Fibroblast of villous mesenchyme (primary cell): ENCODE measurements at places on chromosomes 6 and 20.
A peak's percentile ranks its signal among the peaks of the same experiment; 100 is the strongest.

DNA sequence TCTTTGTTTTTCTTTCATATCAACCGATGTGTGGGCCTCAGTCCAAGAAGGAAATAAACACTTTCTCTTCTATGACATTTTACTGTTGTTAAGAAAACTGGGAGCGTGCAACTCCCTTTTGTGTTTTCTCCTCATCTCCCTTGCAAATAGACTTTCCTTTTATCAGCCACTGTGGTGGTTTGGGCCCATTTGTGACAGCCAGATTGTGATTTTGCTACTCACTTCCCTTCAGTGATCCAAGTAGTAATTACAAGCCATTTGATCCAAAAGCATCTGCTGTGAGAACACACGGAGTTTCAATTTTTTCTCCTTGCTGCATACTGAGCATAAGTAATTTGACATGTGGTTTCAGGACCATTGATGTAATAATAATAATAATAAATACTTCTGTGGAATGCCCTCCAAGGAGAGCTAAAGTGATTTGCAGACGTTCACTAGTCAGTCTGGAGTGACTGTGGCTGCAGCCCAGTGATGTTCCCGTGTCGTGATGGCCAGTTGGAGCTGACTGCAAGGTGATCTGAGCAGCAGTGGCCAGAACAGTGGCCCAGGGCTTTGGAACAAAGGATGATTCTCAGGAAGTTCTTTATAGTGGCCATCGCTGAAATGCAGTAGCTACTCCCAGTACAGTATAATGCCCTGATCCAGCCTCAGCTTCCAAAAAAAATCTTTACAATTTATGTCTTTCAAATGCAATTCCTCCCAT is 91.9 kb upstream of the CLDN20 start:
- no peak for DNase-seq

GRCh38 chr6:169812257-169812644 is 60.8 kb downstream of the ERMARD start:
- DNase-seq = no peak

DNA sequence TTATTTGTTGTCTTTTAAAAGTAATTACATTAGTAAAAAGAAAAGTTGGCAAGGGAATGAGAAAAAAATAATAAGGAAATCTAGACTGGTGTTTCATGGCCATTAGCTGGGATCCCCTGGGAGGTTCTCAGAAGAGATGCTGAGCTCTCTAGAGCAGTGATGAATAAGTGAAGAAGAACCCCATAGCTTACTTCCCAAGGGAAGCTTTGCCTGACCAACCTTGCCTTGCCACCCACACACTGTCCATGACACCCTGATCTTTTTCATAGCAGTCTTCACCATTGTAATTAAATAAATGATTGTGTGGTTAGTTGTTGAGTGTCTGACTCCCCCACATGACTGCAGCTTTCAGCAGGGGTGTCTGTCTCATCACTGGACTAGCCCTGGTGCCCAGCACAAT is 5.9 kb downstream of the C6orf163 start:
- DNase-seq = no peak

- DNase-seq = peak; percentile 82
Observed at GRCh38 chr6:37141281-37142049, 28.5 kb upstream of the PIM1 start.

DNA sequence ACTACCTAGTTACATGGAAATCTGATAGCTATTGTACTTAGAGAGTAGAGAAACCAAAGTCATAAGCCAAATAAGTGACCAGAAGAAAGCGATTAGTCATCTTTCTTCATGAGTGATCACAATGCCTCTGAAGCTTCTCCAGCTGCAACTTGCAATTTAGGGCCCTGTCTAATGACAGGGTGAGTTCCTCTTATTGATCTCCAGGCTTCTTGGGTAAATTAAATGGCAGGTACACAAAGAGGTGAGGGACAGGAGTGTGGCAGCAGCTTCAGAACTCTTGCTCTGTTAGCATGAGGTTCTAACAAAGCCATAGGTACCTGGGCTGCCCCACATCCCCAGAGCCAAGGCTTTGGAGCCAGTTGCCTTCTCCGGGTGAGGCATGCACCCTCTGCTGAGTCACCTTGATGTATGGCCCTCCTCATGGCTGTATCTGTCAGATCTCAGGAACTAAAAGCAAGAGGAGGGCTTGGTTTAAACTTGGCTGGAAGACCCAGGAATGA is 60.8 kb downstream of the PRDM1 start:
- no peak for DNase-seq

DNA sequence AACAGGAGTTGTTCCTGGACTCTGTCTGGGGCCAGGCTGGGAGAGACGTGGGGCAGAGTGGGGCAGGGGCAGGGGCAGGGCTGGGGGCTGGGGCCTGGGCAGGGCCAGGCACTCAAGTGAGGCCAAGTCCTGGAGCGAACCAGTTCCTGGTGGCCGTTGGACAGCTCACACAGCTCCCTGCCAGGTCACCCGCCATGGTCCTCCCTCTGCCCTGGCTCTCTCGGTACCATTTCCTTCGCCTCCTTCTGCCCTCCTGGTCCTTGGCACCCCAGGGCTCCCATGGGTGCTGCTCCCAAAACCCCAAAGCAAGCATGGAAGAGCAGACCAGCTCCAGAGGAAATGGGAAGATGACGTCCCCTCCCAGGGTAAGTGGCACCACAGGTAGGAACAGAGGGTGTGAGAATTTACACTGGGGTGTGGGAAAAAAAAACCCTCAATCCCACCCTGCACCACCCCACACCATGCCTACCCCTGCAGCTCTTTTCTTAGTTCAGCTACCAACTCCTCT is at the start of gene MCCD1:
Gene MCCD1 (plus strand): TSS at position 142 of the 508 bp plus-strand sequence. CDS start 53 bp downstream, at position 195.
- DNase-seq = no peak

- DNase-seq = no peak
Observed at GRCh38 chr20:40562031-40562430, 127.0 kb downstream of the MAFB start.

- no peak for DNase-seq
Observed at GRCh38 chr6:70538376-70538775, 28.4 kb upstream of the SDHAF4 start.

- DNase-seq = peak; percentile 27
Observed at GRCh38 chr6:169074526-169074925, 179.1 kb downstream of the THBS2 start.

- no peak for DNase-seq
Observed at GRCh38 chr6:169340395-169340794, 86.7 kb upstream of the THBS2 start.

DNA sequence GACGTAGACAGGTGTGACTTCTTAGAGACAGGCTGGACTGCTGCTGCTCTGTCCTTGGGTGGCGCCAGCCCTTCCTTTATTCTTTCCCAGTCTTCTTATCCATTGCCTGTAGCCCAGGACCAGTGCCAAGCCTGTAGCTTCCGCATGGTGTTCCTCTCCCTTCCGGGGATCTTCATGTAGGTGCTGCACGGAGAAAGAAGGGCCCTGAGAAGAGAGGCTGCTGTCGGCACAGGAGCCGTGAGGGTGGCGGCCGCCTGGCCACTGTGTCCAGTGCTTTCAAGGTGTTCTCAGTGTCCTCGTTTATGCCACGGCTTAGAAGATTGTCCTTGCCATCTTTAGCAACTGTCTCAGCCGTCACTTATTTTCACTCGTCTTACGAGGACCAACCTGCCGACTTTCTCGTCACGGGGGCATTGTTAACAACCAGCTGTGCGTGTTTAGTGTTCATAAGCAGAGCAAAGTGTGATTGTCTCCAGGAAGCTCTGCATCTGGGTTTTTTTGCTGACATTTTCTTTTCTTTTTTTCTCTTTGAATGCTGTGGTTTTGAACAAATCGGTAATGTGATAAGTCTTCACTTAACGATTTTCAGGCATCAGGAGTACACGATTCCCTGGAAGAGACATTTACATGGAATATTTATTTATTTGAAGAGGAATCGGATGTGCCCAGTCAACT is 61.2 kb downstream of the PPP1R14C start:
- no peak for DNase-seq

GRCh38 chr6:105301072-105301503 is 101.8 kb downstream of the PREP start:
- DNase-seq = peak; percentile 44

DNA sequence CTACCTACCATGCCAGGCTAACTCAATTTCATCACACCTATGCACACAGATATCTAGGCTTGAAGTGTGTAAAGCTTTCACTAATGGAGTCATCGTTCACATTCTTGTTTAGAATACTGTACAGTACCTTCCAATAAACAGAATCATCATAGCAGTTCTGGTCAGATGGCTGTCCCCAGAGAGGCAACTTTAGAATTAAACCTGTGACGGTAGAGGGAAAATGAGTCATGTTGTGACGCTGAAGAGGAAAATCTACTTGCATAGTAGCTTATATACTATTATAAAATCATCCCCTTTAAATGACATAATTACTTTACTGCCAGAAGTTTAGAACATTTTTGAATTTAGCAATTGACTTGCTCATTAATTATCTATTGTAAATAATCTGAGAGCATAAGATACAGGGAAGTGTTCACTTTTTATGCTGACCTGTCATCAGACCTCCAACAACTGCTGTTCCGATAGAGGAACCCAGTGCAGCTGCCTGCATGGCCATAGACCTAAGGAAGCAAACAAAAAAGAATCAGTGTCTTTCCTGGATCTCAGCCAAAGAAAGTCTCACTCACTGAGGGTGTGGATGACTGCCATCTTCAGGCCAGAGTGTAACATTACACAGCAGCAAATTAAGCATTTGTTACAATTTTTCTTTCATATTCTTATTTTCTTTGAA is 29.8 kb downstream of the RHAG start:
- DNase-seq = peak; percentile 86

DNA sequence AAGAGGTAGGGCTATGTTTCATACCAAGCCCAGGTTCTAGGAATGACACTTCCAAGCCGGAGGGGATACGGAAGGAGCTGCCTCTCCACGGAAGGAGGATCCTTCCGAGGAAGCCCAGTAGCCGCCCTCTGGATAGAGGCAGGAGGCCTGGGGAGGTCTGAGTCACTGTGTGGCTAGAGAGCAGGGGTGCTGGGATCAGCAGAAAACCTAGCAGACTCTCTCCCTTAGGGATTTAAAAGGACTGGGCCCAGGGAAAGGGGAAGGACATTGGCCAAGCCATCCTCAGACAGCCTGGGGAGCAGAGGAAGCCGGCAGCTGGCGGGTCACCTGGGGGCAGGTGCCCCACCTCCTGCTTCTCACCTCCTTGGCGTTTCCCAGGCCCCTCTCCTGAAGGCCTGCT is 36.6 kb upstream of the NFATC2 start:
- peak; percentile 26 for DNase-seq

DNA sequence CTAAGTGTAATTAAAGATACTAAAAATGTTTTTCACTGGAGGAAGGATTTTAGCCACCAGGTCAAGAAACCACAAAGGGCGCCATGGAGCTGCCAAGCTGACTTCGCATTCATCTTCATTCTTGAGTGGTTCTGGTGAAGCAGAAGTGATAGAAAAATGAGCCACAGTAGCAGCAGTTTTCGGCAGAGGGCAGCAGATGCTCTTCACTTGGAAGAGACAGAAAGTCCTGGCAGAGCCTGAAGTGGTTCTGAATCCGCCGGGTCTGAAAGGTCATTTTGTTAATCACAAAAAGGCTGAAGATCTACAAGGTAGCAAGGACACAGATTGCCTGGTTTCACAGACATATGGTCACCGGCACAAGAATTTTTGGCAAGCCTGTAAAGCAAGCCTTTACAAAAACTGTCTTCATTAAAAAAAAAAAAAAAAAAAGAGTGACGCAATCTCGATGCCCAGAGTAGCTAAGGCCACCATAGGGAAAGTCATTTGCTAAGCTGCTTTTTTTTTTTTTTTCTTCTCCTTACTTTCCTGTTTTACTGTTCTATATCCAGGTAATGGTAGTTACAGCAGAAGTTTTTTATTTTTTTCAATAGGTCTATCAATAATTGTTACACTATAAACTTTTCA is 345.1 kb upstream of the AGPAT4 start:
- DNase-seq = peak; percentile 17

DNA sequence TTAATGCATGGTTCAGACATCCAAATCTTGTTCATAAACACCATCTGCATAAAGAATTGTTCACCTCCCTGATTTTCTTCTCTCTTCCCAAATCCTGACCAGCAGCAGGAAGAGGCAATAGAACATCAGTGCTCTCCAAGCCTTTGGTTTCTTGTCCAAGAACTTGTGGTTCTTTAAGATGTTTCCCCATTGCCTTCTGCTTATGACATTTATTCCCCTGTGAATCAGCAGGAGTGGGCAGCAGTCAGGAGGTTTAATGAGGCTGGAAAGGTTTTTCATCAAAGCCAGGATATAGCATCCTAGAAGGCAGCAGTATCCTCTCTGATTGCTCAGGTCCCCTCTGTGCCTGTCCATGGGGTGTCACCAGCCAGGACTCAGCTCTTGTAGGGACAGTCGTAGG is 5.3 kb downstream of the HDDC2 start:
- no peak for DNase-seq

- DNase-seq = peak; percentile 6
Observed at GRCh38 chr20:24376311-24377099, 92.9 kb upstream of the SYNDIG1 start.

DNA sequence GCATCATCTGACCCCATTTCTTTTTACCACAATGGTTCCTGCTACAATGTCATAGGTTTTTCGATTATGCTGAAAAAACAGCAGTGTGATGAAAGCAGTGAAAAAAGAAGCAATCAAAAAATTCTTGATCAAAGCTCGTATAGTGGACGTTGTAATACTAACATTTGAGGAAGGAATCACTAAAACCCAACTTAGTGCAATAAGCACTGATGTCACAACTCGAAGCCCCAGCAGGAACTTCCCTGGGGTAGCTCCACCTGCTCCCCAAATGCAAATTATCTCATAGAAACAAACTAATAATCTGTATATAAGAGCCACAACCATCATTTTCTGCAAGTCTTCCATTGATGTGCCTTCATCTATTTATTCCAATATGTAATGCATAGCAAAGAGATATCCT is 285.6 kb upstream of the SGK1 start:
- DNase-seq = no peak
